ENCODE measurements at places on chromosomes 16 and 17.

DNA sequence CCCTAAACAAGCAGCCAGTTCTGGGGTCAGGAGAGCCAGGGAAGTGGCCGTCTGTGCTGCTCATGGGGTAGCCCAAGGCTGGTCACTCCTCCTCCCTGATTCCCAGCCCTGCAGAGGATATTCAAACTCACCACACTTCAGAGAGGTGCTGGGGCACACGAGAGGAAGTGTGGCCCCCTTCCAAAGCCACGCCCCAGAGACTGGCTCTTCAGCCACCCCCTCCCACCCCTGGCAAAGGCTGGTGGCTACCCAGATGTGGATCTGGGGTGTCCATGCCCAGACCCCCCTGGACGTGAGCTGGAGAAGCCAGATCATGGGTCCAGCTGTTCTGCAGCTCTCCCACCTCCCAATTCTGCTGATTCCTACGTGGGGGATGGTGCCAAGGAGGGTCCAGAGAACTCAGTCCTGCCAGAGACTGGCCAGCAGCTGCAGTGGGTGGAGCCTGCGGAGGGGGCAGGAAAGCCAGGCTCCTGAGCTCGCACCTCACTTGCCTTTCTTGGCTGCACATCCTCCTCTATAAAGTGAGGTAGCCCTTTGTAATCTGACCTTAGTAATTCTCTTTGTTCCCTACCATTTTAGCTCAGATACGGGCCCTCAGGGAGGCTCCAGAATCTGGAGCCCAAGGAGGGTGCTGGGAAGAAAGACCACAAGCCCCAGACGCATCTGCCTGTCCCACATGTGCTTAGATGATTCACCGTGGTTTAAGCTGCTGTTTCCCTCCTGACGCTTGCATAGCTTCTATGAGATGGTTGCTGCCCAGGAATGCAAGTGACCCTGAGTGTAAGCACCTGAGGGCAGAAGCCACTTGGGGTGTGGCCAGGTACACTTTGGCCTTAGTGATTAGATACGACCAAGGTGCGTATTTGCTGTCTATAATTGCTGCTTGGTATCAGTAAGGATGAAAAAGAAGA lies 15.3 kb downstream of the SDK2 start:
- no peak for DNase-seq

DNA sequence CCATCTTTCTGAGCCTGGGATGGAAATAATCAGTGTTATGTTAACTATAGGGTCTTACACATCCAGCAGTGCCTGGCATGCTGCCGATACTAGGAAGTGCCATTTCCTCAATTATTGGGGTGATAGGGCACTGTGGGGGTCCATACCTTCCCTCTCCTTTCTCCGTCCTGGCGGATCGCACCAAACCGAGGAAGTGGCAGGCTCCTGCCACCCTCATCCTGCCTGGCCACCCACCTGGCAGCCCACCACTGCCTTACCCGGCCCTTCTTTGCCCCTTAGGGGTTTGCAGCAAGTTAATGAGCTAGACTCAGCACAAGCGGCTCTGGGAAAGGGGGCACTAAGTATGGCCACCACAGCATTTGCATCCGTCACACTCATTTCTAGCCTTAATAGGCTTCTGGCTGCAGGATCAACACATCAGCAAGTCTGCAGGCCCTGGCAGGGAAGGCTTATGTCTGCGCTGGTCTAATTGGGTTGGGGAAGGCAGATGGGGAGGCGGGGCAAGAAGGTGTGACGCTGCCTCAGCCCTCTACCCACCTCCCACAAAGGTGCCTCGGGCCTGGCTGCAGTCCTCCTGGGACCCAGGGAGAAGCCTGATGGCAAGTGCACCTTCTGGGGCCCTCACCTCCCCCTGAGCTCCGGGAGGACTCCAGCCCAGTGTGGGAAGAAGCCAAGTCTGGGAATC lies 28.6 kb downstream of the DCAKD start:
- DNase-seq: no peak

GRCh38 chr16:13702614-13703013 lies 217.3 kb upstream of the ERCC4 start:
- DNase-seq: no peak

DNA sequence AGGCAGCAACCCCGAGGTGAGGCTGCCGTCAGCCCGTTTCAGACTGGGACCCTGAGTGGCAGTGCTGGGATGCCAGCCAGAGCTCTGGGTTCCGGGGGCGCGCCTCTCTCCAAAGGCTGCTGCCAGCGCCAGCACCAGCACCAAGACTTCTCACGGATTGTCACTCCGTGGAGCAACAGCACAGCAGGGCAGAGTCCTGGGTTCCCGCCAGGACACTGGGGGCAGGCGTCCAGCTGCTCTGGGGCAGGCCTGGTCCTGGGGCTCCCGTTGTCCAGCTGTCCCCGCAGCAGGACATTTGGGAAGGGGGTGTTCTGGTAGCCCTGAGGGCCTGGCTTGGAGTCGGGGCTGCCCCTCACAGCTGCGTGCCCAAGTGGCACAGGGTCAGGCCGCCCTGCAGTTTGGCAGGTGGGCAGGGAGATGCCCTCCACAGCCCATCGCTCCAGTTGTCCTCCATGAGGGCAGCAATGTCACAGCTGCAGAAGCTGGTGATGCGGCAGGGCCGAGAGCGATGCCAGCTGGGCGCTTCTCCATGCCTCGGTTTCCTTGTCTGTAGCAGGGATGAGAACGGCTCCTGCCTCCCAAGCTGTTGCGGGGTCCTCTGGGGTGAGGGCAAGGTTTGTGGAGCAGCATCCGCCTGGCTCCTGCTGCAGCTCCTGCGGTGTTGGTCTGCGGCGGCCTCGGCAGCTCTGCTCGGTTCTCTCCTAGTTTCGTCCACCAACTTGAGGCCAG lies 137.3 kb upstream of the CIBAR2 start:
- no peak for DNase-seq

DNA sequence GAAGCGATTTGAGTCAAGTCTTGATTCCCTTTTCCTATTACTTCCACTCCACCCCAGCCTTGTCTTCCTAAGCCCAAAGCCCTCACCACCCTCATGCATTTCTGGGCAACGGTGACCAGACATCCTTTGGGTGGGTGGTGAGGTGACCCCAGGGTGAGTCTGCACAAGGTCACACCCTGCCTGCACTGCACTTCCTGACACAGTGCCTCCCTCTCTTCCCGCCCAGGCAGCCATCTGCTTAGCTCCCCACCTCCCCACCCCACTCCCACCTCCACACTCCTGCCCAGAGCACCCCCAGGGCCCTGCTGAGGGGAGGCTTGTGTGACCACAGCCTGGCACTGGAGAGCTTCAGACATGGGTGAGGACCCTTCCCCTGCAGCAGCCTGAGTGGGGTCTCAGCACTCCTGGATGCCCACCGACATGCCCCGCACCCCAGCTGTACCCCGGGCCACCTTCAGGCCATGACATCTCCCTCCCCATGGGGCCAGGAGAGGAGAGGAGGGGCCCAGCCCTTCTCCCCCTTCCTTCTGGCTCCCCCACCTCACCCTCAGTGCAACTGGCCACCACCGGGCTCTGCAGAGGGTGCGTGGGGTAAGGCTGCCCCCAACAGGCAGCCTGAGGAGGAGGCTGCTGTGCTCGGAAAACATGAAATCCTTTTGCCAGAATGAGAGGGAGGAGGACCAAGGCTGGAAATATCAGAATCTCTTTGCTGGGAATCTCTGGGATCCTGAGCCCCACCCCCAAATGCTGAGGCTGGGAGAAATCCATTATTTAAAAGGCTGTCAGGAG lies 68.6 kb downstream of the CCT6B start:
- DNase-seq: peak; percentile 39

DNA sequence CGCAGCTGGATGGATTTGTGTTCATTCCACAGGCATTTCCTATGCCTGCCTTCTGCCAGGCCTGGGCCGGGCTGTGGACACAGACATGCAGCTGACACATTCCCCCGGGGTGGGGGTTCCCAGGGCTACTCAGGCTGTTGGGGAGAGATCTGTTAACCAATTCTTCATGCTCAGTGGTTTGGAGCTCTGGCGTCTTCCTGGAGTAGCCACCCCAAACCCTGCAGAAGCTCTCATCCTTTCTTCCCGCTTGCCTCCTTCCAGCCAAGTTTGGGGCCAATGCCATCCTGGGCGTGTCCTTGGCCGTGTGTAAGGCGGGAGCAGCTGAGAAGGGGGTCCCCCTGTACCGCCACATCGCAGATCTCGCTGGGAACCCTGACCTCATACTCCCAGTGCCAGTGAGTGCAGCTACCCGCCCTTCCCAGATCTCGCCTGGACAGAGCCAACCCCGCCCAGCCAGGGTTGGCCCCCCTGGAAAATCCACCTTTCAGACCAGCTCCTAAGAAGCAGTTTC lies 2.6 kb downstream of the ENO3 start:
- no peak for DNase-seq
